ENCODE measurements at places on chromosomes 2 and 18.
A peak's percentile ranks its signal among the peaks of the same experiment; 100 is the strongest.

DNA sequence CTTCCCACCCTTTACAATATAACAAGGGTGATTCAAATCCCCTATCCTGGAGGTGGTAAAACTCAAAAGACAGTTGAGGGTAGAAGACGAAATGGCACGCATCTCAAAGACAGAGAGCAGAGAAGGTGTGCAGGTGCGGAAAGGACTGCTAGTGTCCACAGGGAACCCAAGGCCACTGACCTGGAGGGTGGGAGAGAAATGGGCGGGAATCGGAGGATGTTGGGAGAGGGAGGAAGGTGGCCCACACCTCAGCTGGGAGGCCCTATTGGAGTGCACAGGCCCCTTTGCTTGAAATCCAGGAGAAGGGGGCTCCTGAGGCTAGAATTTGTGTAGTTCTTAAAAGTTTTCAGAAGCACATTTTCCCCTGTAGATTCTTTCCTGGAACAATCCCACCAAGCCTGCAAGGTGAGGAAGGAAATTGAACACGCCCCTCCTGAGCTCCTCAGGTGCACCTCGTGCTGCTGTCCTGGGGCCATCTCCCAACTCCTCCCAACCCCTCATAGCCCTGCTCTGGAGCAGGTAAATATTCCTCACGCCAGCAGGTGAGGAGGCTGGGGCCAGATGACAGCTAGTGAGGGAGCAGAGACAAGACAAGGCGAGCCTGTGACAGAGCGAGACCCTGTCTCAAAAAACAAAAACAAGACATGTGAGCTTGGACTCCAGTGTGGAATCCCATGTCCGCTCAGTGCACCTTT lies 99.3 kb downstream of the MCFD2 start:
- no peak for DNase-seq

DNA sequence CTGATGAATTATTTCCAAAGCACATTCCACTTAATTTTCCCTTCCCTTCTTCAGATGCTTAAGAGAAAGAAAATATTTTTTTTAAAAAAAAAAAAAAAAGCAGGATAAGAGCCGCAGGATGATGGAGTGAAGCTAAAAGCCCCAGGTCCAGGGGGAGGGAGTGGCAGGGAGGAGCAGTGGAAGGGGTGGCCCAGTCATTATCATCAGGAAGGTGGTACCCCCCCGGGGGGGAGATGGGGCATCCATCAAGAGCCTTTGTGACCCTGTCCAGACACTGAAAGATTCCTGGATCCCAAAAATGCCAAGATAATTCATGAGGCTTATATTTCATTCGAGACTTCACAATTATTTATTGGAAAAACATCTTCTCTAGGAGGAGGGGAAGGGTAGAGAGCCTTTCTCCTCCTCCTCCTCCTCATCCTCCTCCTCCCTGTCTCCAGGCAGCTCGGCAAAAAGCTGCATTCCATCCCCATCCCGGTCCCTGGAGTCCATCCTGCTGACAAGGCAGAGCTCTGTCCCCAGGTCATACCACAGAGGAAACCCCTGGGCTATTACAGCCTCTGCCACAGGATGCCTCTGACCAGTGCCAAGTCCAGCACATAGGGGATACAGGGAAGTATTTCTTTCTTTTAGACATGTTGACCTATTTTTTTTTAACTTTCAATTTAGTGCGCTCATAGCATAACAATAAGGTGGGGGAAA lies 125.3 kb downstream of the TWIST2 start:
- no peak for DNase-seq

GRCh38 chr18:2535419-2535910 lies 35.8 kb downstream of the METTL4 start:
- DNase-seq = no peak

DNA sequence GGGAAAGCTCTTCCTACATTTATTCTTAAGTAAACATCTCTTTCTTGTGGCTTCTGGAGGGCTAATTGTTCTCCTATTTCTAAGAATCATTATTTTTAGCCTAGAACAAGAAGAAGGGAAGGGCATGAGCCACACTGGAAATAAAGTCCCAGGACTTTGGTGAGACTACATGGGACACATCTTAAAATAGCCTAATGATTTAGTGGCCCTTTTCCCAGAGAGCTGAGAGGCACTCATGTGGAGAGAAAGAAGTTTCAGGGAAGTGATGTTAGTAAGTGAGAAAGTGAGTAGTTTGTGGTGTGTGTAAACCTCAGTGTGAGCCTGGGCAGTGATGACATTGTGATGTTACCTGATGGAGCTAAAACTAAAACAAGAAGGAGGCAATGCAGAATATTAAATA lies 14.6 kb downstream of the ITGA4 start:
- no peak for DNase-seq

GRCh38 chr2:222577341-222577740 lies 78.6 kb downstream of the FARSB start:
- no peak for DNase-seq

DNA sequence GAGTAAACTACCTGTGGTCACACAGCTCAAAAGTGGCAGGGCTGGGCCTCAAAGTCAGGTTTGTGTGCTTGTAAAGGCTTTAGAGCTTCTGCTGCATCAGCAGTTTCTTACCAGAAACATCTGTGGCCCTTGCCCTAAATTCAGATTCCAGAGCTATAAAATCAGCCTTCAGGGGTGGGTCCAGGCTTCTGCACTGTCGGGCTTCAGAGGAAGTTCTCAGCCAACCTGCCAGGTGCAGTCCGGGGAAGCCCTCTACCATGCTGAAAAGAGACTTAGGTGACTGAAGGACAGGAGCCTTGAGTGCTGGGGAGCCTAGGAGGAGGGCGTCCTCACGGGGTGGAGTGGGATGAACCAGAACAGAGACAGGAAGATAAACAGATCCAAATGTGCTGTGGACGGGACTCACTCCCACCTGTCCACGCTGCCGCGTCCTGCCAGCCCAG lies 69.9 kb upstream of the HS6ST1 start:
- no peak for DNase-seq

- DNase-seq = no peak
These were observed 2.5 kb upstream of the SP140L start for GRCh38 chr2:230324503-230324902.

DNA sequence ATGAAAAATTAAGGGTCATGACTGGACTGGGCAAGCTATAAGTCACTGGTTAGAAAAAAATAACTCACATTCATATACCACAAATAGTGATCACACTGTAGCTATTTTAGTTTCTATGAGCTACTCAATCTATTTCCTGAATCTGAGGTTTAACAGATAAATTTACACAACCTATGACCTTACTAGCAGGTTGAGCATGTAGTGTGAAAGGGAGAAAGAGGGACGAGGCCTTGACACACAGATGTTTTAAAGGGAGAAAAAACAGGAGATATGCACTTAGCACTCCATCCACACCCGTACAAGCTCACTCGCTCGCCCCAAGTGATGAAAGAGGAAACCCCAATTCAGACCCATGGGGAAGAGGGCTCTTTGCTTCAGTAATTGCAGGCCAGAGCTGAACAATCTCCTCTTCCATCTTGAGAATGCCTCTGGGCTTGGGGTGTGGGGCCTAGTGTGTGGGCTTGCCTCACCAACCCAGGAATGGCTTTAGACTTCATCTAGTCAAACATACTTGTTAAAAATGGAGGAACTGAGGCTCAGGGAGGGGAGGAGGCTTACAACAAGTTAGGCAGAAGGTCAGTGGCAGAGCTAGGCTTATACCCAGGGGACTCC lies 10.7 kb downstream of the CYRIA start:
- no peak for DNase-seq

GRCh38 chr18:37019157-37019827 lies 190.4 kb downstream of the KIAA1328 start:
- peak; percentile 34 for DNase-seq

GRCh38 chr2:132656266-132656975 lies 13.6 kb downstream of the LYPD1 start:
- DNase-seq = no peak

- no peak for DNase-seq
These were observed 24.6 kb downstream of the RTP5 start for GRCh38 chr2:241894056-241894641.

GRCh38 chr2:127052771-127053691 lies 53.9 kb downstream of the BIN1 start:
- DNase-seq = no peak

GRCh38 chr18:57461652-57462269 lies 26.6 kb downstream of the ONECUT2 start:
- DNase-seq = no peak
